ENCODE measurements at places on chromosomes 2 and 18.

DNA sequence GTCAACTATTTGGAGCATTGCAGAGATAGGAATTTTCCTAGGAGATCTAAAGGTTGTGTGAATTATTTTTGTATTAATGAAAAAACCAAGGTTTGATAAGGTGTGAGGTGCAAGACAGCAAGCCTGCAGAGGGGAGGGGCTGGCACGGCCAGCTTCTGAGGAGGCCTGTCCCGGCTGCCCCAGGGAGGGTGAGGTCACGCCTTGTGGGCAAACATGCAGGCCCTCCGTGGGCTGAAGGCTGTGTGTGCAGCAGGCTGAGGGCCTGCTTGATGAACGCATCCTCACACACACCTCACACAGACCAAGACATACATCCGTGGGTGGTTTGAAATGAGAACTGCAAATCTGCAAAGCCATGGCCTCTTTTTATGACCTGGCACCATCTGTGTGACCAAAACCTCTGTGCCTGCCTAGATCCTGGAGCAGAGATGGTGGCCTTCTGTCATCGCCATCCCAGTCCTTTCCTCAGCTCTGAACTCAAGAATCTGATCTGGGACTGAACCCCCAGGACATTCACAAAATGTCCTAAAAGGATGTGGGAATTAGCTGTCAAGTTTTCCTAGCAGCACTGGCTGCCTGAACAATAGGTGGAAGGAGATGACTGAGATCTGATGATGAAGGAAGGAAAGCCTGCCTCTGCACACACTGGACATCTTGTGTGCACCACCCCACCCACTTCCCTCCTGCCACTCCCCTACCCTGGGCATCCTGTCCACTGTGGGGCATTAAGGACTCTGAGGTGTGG lies 102.4 kb upstream of the MGAT4A start:
- no peak for DNase-seq

DNA sequence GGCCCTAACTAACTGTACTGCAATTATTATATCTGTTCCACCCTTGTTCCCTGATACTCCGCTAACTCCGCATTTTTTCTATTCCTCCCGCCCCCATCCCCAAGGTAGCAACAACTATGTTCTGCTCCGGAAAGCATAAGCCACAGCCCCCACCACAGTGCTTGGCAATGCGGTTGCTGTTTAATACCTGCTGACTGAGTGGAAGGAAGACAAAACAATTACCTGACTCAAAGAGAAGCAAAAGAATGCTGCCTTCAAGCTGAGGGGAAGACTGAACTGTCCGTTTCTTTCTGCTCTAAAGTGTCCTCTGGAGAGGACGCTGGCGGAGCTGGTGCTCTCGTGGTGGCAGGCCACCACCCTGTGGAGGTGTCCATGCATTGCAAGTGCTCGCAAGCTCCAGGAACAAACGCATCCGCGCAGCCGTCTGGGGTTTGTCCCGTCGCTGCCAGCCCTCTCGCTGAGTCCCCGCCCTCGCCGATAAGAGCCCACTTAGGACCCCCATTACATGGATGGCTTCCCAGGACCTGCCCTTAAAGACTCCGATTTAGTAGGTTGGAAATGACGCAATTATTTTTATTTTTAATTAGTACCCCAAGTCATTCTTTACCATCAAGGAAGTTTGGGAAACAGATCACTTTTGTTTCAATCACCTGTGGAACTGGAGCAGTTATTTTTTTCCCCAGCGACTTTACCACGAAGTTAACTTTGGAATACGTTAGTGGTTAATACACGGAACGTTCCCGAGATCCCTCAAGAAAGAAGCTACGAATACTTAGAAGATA lies 1.6 kb upstream of the MYL12A start:
- DNase-seq = no peak

- DNase-seq = no peak
Measured at GRCh38 chr2:145288650-145289496, 769.0 kb upstream of the ZEB2 start.

DNA sequence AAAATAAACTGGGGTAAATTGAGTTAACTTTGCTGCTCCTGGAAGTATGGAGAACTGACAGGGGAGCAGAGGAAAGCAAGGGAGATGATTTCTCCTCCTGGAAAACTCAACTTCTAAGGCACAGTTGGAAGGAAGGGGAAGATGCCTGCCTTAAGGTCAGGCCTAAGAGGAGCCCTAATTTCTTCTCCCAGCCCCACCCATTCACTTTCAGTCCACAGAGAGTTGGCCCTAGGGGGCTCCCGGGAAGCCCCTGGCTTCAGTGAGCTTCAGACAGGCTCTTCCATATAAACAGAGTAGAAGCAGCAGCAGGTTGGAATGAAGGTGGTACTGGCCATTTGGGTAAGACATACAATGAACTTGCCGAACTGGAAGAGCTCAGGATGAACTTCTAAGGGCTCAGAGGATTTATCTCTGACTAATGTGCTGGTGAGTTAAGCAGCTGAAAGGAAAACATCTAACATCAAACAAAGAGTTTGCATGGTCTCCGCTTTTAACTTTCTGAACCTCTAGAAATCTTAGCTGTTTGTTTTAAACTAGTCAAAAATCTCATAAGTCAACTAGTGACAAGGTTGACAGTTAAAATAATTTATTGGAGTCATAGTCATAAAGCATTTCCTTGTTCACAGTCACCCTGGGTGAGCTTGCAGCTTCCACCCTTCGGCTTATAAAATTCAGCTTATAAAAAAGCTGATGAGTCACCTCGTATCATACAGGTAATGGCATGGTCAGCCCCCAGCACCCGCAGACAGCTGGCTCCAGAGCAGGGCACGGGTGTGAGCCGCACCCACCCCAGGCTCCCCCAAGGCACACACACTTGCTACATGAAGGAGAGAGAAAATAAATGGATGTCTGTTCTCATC lies 9.8 kb downstream of the MALL start:
- no peak for DNase-seq

GRCh38 chr2:23445450-23445868 lies 60.5 kb downstream of the KLHL29 start:
- DNase-seq = no peak
